Ureter (tissue), 1 donor: ENCODE measurements at places on chromosomes 4 and X.

GRCh38 chr4:135268369-135268768, 1066.8 kb upstream of the PABPC4L start:
- DNase-seq = no peak

DNA sequence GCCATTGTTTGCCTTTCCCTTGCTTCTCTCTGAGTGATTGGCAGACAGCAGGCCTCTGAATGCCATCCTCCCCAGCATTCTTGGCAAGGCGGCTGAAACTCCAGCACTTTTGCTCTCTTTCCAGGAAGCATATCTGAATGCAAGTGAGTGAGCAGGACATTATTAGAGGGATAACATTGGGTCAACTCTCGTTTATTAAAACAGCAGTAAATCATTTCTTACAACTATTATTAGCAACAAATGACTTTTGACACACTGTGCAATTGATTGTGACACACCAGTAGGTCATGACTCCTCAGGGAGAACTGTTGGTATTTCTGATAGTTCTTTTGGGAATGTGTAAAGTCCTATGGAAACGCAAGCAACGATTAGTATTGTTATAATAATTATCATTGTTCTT, 103.8 kb downstream of the EFNB1 start:
- DNase-seq = no peak

DNA sequence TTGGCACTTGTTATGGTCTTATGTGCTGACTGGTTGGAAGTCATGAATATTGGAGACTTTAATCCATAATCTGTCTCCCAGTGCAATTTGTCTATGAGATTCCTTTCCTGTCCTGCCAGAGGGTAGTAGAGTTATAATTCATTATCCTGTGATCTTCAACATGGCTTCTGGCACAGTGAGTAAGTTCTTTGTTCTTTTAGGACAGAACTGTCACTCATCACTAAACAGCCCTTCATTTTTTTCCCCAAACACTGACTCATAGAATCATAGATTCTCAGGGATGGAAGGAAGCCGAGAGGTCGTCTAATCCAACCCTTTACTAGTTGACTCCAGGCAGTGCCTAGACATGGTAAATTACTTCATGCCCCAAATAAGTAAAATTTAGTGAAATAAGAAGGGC, 78.4 kb downstream of the LUZP4 start:
- no peak for DNase-seq

DNA sequence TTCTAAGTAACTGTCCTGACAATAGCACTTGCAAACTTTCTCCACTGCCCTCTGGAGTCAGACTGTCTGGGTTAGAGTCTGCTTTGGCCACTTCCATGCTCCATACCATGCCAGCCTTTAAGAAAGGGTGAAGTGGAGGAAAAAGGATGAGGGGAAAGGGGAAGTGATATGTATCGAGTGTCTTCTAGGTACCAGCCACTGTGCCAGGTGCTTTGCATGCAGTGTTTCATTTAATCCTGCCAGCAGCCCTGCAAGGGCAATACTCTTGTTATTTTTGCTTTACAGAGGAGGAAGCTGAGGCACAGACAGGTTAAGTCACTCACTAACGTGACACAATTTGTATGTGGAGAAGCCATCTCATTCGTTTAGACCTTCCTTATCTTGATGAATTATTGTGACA, 55.6 kb downstream of the RTL9 start:
- no peak for DNase-seq

DNA sequence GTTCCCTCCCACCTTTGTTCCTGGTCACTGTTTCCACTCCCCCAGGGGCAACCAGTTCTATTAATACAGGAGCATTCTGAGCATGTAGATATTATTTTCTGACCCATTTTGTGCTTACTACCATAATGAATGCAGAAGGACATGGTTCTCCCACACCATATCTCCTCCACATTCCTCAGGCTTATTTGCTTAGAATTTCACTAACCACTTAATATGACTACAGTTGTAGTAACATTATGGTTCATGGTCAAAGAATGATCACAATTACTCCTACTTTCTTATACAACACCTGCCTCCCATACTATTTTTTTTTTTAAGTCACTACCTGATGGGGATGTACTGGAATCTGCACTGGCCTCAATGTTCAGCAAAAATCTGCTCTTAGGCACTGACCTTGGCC, 7.5 kb upstream of the FAM184B start:
- DNase-seq = no peak

DNA sequence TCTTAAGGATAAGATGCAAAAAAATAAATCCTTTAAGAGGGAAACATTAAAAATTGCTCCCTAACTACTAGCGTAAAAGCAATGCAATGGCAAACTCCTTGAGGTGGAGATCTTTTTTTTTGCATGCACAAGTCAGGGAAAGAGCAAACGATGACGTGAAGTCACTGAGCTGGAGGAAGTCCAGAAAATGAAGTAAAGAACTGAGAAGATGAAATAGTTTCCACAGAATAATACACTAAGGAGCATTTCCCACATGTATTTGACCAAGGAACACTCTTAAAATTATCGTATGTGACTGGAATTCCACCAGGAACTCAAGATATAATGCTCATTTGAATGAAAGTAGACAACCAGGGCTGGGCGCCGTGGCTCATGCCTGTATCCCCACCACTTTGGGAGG, 21.0 kb upstream of the DOCK11 start:
- no peak for DNase-seq

- peak; percentile 82 for DNase-seq
These were observed 28.7 kb upstream of the STOX2 start for GRCh38 chr4:183876268-183876934.

- no peak for DNase-seq
These were observed 55.1 kb downstream of the ZNF330 start for GRCh38 chr4:141275834-141276233.

- no peak for DNase-seq
These were observed 31.8 kb downstream of the PRRG1 start for GRCh38 chrX:37380924-37381323.

GRCh38 chr4:71550220-71551165, 211.7 kb downstream of the SLC4A4 start:
- DNase-seq = no peak

DNA sequence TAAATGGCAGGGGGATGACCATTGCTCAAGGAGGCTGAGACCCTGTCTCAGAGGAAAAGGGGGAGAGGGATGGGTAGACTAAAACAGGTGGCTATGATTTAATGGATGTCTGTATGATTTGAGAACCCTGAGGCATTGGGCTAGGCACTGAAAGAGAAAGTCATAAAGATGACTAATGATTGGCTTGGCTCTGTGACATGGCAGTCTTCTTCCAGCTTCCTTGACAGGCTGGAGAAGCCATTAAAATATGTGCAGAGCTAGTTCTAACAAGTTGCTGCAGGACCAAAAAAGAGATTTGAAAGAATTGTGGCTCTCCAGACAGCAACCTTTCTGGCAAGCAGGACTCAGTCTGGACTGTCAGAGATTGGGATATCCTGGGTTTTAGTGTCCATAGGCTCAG, 53.6 kb downstream of the AMER1 start:
- no peak for DNase-seq

GRCh38 chrX:9707306-9708033, 58.2 kb downstream of the GPR143 start:
- no peak for DNase-seq

- no peak for DNase-seq
These were observed 202.4 kb downstream of the MAB21L2 start for GRCh38 chr4:150784305-150784704.

GRCh38 chr4:5638976-5639375, 69.4 kb downstream of the EVC2 start:
- no peak for DNase-seq
